ENCODE measurements at places on chromosomes 7 and 10.

GRCh38 chr7:4185721-4186512 is 496.2 kb upstream of the FOXK1 start:
- DNase-seq, result no peak

GRCh38 chr7:130380861-130381455 is 664 bp downstream of the CPA1 start:
- no peak for DNase-seq

GRCh38 chr10:129771024-129771423 is 193.1 kb downstream of the EBF3 start:
- DNase-seq, result no peak

GRCh38 chr7:157152391-157152937 is 13.7 kb downstream of the UBE3C start:
- no peak for DNase-seq

GRCh38 chr10:132104062-132104461 is 38.3 kb downstream of the JAKMIP3 start:
- DNase-seq, result no peak

- no peak for DNase-seq
Measured at GRCh38 chr10:19168584-19168983, 120.0 kb downstream of the MALRD1 start.

DNA sequence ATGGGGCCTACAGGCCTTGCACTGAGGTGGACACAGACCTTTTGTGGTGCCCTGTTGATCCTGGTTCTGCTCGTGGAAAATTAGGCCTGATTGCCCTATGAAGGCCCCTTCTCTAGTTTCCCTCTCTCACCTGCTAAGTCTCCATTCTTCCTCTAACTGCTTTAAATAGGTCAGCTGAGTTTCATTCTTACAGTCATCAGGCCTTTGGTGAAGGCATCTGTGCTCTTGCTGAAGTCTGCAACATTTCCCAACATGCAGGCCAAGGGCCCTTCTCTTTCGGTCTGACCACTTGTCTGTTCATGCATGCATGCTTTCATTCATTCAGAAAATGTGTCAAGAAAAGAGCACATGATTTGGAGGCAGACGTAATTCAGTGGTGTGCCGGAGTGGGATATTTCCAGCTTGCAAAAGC is 244.0 kb downstream of the BUB3 start:
- peak; percentile 78 for DNase-seq

- DNase-seq, result no peak
Measured at GRCh38 chr10:8052341-8052955, 2.0 kb upstream of the GATA3 start.

DNA sequence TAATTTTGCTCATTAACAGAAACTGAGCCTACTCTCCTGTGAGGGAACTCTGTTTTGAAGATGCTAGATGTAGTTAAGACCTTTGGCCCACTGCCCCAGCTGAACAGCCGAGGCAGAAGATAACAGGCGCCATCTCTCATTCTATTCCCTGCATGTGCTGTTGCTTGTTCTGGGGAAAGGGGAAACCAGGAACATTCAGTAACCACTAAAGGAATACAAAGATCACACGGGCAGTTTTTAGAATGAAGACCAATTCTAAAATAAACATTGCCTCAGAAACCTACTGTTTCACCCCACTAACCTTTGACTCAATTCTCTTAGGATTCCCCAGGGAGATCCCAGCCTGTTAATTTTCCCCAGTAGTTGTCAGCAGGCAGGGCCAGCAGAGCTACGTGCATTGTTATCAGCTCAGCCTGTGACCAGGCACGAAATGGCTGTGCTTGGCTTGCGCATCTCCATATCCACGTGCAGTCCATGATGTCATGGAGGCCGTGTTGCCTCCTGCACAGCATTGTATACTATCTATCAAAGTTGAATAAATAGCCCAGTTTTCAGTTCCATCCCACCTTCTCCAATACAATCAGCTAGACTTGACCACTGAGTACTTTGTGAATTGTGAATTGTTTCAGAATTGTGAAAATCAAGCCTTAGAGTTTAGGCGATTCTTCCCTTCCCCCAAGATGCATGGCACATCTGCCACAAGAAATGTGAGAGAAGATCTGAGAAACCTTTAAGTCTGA is 36.0 kb downstream of the ANK3 start:
- DNase-seq, result no peak

GRCh38 chr7:28533267-28533666 is 120.9 kb downstream of the CREB5 start:
- DNase-seq, result peak; percentile 37

- DNase-seq, result peak; percentile 8
Measured at GRCh38 chr10:27746397-27747095, 927 bp upstream of the MKX start.

DNA sequence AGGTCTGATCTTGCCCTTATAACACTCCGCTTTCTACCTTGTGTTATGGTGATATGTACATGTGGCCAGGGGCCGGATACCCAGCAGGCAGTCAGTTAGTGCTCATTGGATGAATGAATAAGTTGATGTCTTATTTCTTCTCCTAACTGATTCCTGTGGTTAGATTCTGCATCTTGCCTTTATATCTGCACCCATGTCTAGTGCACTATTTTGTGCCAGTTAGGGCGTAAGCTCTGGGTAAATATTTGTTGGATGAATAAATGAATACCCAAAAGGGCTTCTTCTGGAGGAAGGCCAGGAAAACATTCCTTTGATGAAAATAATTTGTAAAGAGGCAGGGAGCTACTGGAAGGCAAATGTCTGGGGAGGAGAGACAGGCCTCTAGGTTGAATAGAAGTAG is 148.2 kb downstream of the CHN2 start:
- no peak for DNase-seq

DNA sequence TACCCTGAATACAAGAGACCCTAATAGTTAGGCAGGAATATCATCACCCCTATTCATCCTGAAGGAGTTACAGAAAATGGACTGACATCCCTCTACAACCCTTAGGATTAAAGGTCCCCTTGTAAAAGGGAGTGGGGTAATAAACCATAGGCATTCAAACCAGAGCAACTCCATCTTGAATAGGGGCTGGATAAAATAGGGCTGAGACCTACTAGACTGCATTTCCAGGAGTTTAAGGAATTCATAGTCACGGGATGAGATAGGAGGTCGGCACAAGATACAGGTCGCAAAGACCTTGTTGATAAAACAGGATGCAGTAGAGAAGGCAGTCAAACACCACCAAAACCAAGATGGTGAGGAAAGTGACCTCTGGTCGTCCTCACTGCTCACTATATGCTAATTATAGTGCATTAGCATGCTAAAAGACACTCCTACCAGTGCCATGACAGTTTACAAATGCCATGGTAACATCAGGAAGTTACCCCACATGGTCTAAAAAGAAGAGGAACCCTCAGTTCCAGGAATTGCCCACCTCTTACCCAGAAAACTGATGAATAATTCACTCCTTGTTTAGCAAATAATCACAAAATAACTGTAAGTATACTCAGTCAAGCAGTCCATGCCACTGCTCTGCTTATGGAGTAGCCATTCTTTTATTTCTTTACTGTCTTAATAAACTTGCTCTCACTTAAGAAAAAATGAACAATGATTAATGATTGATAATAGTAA is 37.2 kb downstream of the CUBN start:
- DNase-seq, result no peak
